ENCODE measurements at places on chromosomes 11 and 22. TPM values are rescaled to one million over a fixed set of nuclear protein-coding genes. Genes with fewer than 3 reads are reported as not detected.

Gene TRMU
- 69.7 TPM for total RNA-seq

Gene OR4A16
- not detected for total RNA-seq

Gene FADS2
- total RNA-seq, result 70.4 TPM

Gene SYT13
- not detected for total RNA-seq

Gene MUC5AC
- total RNA-seq, result not detected

Gene DENND6B
- 6.4 TPM for total RNA-seq

Gene CCDC15
- 9.1 TPM for total RNA-seq

Gene BRSK2
- total RNA-seq, result 0.84 TPM

Gene USH1C
- total RNA-seq, result not detected

Gene SEPTIN3
- total RNA-seq, result 4.5 TPM

Gene OR8K1
- not detected for total RNA-seq

Gene P4HA3
- total RNA-seq, result not detected

Gene HBD
- total RNA-seq, result 0.46 TPM

DNA sequence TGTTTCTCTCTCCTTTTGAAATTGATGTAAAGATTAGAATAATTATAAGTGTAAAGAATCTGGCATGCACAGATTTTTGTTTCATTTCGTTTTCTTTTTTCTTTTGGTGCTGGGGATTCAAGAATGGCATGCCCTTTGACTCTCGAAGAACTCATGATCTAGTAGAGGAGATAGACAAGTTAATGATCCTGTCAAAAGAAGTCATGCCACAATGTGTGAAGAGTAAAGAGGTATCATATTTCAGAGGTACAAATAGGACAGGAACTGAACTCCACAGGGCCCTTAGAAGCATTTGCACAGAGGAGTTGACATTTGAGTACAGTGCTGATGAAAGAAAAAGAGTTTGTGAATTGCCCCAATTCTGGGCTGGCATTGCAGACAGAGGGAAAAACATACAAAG lies 708.0 kb upstream of the ARHGAP42 start:
- no peak for DNase-seq

GRCh38 chr11:67662835-67663531 lies 11.4 kb downstream of the ALDH3B2 start:
- no peak for DNase-seq

- DNase-seq, result no peak
Measured at GRCh38 chr22:23305321-23305910, 125.1 kb downstream of the BCR start.

- no peak for DNase-seq
Measured at GRCh38 chr11:89612096-89612495, 98.0 kb upstream of the TRIM77 start.

- no peak for DNase-seq
Measured at GRCh38 chr22:39327995-39328754, 8.8 kb upstream of the RPL3 start.

GRCh38 chr11:67053896-67054329 lies 2.7 kb upstream of the RHOD start:
- DNase-seq, result peak; percentile 60

DNA sequence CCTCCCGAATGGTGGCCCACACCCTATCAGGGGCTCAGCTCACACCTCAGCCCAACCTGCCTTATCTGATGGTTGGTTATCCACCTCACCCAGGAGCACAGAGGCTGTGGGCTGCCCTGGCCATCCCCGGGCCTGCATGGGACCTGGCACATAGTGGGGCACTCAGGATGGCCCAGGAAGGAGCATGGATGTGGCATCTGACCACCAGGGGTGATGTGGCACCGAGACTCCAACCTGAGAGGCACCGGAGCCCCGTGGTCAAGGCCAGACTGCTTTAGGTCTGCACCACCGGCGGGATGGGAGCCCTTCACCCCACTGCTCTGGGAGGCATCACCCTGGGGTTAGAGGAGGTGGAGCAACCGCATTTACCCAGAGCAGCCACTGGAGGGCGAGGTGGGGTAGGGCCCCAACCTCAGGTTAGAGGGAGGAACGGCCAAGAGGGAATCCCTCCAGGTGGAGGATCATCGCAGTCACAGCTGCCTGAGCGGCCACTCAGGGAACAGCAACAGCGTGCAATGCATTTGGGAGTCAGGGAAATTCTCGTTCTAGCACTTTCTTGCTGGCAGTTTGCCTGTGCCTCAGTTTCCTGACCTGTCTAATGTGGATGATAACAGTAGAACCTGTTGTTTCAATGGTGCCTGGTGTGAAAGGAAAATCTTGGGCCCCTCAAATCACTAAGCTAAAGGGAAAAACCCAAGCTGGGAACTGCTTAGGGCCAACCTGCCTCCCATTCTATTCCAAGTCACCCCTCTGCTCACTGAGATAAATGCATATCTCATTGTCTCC lies 52.9 kb upstream of the CARS1 start:
- DNase-seq, result peak; percentile 52

- DNase-seq, result no peak
Measured at GRCh38 chr22:33918676-33919365, 1.5 kb downstream of the LARGE1 start.

GRCh38 chr11:42802201-42802899 lies 509.4 kb upstream of the API5 start:
- DNase-seq, result no peak

GRCh38 chr11:117180661-117181585 lies 2.4 kb downstream of the SIDT2 start:
- DNase-seq, result peak; percentile 65
